ENCODE measurements at places on chromosomes 4 and X.

DNA sequence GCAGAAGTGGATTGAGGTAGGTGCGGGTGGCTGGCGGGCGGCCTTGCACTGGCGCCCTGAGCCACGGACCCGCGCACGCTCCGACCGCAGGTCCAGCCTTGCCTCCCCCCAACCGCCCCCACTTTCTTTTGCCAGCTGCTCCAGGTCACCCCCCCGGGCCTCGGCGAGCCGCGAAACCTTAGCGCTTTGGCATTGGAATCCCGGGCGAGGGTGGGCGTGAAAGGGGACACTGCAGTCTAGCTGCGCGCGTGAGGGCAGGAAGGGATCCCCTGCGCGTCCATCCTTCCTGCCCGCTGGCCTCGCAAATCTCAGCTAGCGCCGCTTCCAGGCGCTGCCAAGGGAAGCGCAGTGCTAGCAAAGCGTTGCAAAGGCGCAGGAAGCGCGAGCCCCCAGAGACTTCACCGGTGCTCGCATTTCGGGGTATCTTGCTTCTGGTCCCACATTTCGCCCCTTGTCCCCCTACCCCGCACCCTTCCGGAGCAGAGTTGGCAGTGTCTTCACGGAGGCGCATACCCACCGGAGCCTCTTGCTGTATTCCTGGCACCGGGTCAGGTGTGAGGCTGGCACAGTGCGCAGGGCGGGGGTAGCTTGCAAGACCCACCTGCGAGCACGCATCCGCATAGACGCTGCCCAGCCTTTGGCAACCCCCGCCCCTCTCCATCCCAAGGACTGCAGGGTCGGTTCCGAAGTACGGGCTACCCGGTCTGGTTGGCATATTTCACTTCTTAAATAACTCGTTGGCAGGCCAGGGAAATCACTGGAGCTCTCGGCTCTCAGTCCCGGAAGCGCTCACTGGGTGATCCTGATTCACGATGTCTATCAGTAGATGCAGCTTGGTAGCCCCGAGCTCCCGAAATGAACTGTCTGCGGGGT lies 104.4 kb downstream of the UCHL1 start:
- no peak for DNase-seq

DNA sequence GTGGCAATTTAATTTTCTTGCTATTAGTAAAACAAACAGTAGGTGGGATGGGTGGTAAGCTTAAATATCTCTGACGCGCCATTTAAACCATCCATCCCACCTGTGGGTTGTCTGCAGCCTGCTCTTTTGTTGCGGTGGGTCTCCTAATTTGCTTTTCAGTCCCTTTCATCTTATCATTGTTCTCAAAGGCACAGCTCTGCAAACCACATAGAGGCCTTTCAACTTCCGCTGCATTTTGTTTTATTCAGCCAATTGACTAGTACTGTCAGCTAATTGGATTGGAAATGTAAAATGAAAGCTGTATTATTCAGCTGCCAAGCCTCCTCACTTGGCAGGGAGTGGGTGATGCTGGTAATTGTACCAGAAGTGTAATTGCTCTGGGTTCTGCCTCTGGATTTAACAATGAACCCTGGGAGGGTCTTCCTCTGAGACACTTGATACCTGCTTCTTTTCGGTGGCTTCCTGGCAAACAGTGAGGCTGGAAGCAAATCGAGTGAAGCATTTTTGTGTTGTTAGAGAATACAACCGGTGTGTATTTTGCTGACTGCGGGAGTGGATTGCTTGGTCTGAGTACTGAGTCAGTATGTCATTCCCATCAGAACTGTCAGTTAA lies 165.6 kb downstream of the FRAS1 start:
- DNase-seq, result no peak

DNA sequence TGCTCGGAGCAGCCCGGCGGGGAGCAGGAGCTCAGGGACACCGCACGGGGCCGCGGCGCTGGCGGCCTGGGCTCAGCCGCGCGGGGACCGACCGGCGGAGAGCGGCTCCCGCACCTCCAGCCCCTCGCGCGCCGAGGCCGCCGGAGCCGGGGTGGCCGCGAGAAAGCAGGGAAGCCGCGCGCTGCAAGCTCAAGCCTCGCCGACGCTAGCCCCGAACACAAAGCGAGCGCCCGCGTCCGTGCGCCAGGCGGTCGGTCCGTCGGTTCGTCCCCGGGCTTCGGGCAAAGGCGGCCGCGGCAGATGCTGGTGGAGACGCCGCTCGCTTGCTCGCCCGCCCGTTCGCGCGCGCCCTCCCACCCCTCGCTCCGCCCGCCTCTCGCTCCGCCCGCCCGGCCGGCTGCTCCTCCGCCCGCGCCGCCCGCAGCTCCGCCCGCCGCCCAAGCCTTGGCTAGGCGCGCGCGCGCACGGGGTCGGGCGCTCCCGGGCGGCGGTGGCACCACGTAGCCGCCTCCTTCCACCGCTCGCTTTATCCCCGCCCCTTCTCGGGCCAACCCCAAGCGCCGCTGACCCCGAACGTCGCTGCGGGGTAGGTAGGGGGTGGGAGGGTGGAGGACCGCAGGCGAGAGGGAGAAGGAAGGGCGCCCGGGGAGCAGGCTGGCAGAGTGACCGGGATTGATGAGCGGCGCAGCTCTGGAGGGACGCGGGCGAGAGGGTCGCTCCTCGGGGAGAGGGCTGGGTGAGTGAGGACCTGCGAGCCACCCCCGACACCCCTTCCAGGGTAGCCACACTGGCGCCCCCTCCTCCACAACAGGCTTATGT lies at the start of gene TSPAN5:
TSS of gene TSPAN5 (minus strand) at position 325 of the 819 bp plus-strand sequence.
- peak; percentile 68 for DNase-seq

GRCh38 chr4:151807220-151807619 lies 46.4 kb upstream of the GATB start:
- DNase-seq, result no peak

- no peak for DNase-seq
Measured at GRCh38 chrX:69158166-69158980, 6.9 kb downstream of the PJA1 start.

- no peak for DNase-seq
Measured at GRCh38 chrX:42996861-42997260, 218.9 kb upstream of the PPP1R2C start.
